ENCODE measurements at places on chromosomes 6 and 20. TPM values are rescaled to one million over a fixed set of nuclear protein-coding genes. Genes with fewer than 3 reads are reported as not detected.

DNA sequence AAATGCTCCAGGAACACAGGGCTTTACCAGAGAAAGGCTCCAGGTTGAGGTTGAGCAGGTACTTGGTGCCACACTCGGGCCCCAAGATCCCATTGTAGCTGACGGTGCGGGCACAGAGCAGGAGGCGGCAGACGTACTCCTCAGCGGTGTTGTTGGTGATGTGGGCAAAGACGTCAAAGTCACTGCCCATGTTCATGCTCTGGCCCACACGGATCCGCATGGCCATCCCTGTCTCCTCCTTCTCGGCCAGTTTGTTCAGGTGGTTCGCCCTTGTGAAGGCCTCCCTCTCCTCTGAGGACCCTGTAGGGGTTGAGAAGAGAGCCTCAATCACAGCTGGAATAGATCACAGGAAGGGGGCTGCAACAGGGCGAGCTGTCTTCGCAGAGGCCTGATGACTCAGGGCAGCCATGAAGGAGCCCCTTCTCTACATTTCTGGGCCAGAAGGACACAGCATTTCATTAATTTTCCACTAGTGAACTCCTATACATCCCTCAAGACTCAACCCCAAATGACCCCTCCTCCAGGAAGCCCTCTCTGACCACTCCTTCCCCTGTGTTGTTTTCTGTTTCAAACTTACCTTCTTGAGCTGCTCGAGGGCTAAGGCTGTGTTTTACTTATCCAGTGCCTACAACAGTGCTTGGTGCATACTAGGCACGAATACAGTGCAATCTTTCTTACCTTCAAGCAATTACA, 26.8 kb downstream of the TGM2 start:
- DNase-seq: no peak

GRCh38 chr20:53869466-53870258, 200.7 kb downstream of the BCAS1 start:
- DNase-seq: peak; percentile 68

DNA sequence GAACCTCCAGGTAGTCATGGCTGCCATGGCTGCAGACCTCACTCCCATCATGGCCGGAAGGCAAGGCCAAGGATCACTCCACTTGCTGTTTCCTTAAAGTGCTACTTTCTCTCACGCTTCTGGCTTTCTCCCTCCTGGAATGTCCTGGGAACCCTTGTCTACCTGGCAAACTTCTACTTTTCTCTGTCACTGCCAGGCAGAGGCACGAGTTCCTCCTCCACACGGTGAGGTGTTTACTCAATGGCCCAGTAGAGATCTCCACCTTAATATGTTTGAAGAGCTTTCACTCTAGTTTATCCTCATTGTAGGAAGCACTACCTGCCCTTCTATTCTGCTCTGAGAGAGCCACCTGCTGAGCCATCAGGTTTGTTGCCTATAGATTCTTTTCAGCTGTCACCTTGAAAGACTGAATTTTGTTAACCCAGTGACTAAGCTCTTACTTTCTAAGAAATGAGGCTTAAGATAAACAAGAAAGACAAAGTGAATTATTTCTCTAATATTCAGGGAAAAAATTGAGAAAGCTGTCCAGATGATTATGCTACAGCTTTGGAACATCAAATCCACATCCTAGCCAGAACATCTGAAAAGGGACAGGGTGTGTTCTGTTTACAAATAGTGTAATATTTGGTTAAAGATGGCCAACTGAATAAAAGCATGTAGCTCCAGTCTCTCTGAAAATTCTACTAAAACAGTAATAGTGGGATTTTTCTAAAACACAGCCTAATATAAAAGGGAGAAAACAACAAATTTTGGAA, 54.9 kb downstream of the PLAGL1 start:
- no peak for DNase-seq

DNA sequence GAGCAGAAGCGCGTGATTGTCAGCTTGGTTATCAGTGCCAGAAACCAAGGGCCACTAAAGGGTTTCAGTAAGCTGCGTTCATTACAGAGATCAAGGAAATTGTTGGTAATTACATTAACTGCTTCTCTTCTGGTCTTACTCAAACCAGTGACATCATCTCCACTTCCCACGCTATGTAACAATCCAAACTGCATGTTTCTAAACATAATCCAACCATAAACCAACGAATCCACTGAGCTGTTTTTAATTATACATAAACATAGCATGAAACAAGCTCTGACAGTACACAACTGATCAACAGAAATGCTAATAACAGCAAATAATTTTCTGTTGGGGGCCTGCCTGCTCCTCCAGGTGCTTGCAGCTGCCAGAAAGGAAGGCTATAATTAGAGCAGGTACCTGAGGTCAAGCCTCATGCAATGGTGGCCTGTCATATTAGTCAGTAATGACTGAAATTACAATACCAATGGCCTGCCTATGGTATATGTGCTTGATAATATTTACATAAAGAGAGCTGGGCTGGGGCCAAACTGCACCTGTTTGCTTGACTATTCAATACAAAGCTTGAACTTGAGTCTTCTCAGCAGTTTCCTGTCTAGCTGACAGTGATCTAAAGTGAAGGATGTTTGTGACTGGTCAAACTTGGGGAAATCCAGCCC, 40.1 kb downstream of the ILRUN start:
- peak; percentile 73 for DNase-seq

- peak; percentile 10 for DNase-seq
Observed at GRCh38 chr20:3135507-3136070, 24.1 kb downstream of the FASTKD5 start.

DNA sequence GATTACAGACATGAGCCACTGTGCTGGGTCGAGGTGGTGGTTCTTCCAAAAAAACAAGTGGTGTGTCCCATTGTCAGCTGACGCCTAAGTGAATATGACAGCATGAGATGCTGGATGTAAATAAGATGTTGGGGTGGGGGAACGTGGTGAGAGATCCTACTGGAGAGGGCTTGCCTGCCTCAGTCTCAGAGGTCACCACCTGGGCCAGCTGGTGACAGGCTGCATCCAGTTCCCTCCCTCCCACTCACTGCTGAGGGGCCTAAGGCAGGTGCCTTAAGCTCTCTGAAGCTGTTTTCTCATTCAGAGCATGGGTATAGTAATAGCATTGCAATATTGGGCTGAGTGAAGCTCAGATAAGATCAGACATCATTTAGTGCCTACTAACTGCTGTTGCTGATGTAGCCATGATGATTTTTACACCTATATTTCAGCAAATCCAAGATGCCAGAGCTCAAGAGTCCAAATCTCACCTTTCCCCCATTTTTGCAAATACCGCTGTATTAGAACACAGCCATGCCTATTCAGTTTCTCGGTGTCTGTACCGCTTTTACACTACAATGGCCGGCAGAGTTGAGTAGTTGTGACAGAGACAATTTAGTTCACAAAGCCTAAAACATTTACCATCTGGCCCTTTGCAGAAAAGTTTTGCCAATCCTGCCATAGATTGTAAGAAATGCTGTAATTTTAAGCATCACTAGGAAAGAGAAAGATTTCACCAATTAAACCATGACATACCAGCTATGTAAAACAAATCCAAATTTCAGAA, 171.3 kb downstream of the ANKRD60 start:
- DNase-seq: no peak

Gene SIM1
- total RNA-seq: not detected

Gene LRRN4
- 1.1 TPM for total RNA-seq
